ENCODE measurements at places on chromosomes 2 and 18.

- DNase-seq: no peak
Observed at GRCh38 chr18:25256439-25256838, 95.5 kb downstream of the ZNF521 start.

- DNase-seq: no peak
Observed at GRCh38 chr2:108776475-108776874, 10.1 kb upstream of the CCDC138 start.

DNA sequence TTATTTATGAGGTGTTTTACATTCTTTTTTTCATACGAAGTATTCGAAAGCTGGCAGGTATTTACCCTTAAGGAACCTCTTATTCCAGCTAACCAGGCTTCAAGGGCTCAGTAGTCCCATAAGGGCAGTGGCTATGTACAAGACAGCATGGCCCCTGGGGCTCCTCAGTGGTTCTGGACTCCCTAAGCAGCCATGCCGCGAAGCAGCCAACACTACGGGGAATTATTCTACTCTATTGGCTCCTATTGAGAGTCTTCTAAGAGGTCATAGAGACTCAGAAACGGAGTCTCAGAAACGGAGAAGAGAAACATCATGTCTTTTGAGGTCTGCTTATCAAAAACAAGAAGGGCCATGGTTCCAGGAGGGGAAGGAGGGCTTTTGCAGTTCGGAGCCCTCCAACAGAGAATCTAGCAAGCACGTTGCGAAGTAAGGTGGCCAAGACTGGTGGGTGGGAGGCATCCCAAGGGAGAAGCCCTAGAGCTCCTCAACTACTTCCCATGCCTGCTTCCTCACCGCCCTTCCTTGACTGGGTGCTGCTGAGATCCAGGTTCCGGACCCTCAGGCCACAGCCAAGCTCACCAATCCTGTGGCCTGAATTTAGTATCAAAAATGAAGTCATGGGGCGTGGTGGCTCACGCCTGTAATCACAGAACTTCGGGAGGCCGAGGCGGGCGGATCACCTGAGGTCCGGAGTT, 109.7 kb downstream of the INO80D start:
- DNase-seq: no peak

- no peak for DNase-seq
Observed at GRCh38 chr2:29528891-29529520, 392.4 kb downstream of the ALK start.

DNA sequence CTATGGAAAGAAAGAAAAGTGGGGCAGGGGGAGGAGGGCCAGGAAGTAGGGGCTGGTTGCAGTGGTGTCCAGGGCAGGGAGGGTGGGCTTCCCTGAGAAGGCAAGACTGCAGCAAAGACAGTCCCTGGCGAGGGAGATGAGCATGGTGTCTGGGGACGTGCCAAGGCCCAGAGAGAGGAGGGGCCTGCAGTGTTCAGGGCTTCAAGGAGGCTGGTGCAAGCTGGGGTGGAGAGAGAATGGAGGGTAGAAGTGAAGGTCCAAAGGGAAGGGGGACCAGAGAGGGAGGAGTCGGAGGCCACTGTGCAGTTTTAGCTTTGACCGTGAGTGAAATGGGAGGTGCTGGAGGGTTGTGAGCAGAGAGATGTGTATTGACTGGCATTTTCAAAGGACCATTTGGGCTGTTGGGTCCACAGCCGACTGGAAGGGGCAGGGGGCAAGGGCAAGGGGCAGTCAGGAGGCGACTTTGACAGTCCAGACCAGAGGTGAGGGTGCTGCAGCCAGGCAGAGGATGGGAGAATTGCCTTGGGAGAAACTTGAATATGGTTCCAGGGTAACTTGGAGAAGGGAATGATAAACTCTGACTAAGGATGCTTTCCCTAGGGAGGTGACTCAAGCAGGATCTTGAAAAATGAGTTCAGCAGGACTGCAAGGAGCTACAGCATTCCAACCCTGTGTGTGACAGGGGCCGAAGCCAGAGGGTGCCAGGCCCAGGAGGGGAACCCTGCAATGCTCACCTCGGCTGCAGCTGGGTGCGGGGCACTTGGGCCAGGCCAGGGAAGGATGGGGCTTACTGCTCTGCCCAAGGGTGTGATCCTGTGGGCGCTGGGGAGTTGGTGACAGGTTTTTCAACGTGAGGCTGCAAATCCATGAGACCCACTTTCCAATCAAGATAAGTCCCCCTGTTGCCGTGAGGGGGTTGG, 177.1 kb upstream of the HAAO start:
- DNase-seq: no peak

DNA sequence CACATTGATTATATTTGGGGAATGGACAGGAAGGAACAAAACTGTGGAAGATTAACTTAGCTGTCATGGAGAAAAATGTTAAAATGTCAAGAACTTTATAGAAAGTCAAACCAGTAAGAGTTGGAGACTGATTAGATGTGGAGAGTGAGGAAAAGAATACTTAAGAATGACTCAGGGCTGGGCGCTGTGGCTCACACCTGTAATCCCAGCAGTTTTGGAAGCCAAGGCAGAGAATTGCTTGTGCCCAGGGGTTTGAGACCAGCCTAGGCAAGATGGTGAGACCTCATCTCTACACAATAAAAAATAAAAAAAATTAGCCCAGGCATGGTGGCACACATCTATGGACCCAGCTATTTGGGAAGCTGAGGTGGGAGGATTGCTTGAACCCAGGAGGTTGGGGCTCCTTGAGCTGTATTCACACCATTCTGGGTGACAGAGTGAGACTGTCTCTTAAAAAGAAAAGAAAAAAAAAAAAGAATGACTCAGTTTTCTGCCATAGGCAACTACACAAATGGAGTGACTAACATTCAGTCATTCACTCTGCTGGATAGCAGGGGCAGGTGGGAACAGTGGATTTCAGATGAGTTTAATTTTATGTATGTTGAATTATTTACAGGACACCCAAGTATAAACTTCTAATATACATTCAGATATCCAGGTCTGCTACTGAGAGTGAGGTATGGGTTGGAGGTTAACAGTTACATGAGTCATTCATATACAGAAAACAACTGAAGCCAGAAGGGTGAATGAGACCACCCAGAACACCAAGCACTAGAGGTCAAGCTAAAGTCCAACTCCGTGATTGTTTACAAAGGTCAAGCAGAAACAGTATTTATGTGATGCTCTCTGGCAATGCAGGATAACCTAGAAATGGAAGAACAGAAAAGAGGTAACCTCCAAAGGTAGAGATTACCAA, 33.9 kb downstream of the ORC2 start:
- no peak for DNase-seq

DNA sequence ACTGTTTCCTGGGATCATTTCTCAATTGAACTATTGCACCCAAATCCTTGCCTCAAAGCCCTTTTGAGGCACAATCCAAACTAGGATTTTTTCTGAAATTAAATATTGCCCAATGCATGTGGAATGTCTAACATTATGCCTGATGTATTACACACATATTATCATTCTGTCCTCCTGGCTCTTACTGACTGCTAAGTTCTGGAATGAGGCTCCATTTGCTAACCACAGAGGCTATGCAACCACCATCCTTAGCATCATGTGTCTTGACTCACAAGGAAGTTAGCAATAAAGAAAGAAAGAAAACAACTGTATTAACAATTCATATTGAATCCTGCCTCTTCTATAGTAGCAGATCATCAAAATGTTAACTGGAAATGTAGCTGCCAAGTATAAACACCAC, 1142.7 kb downstream of the CNTNAP5 start:
- DNase-seq: no peak

GRCh38 chr2:9060819-9061218, 57.3 kb upstream of the MBOAT2 start:
- DNase-seq: no peak

DNA sequence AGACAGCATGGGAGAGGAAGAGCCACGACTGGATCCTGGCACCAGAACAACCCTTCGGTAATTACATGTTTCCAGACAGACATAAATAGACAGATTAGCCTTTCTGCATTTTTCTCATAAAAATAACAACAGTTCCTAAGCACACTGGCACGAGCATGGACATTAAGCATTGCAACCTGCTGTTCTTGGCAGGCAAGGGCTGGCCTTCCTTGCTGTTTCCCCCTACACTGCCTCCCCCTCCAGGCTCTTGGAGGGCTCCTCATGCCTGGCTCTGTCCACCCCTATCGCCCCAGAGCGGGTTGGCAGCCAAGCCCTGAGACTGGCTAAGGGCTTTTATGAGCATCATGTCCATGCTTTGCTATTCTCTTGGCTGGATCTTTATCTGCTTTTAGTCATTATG, 89.6 kb downstream of the TTC32 start:
- DNase-seq: no peak

DNA sequence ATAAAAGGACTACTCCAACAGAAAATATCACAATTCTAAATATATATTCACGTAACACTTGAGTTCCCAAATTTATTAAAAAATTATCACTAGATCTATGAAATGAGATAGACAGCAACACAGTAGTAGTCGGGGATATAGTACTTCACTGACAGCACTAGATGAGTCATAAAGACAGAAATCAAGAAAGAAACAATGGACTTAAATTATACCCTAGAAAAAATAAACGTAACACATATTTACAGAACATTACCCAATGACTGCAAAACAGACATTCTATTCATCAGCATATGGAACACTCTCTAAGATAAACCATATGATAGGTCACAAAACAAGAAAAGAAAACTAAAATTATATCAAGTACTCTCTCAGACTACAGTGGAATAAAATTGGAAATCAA, 429.4 kb downstream of the MBD2 start:
- no peak for DNase-seq

- DNase-seq: no peak
Observed at GRCh38 chr18:36676629-36677028, 152.2 kb downstream of the TPGS2 start.

DNA sequence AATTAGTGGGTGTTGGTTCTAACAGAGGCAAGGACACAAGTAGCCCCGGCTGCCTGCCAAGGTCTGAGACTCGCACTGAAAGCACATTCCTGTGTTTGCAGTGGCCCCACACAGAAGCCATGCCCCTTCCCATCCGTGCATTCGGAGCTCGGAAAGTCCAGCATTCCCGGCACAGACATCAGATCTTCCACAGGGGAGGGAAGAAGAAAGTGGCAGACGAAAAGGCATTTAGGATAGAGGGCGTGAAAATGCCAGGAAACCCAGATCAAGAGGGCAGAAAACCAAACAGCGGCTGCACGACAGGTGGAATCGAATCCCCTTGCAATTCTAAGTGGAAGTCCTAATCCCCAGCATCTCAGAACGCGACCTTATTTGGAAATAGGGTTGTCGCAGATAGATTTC, 105.5 kb upstream of the ASB18 start:
- no peak for DNase-seq

GRCh38 chr2:160695402-160696086, 201.9 kb upstream of the RBMS1 start:
- DNase-seq: no peak

GRCh38 chr18:55353806-55354205, 234.2 kb downstream of the TCF4 start:
- no peak for DNase-seq

GRCh38 chr2:190534310-190535120, at the start of gene NEMP2:
NEMP2 (minus strand) TSS chr2:190534722; CDS start chr2:190534655, 67 bp downstream.
- DNase-seq: peak; percentile 84

- no peak for DNase-seq
Observed at GRCh38 chr2:189095101-189095500, 84.5 kb downstream of the COL5A2 start.

DNA sequence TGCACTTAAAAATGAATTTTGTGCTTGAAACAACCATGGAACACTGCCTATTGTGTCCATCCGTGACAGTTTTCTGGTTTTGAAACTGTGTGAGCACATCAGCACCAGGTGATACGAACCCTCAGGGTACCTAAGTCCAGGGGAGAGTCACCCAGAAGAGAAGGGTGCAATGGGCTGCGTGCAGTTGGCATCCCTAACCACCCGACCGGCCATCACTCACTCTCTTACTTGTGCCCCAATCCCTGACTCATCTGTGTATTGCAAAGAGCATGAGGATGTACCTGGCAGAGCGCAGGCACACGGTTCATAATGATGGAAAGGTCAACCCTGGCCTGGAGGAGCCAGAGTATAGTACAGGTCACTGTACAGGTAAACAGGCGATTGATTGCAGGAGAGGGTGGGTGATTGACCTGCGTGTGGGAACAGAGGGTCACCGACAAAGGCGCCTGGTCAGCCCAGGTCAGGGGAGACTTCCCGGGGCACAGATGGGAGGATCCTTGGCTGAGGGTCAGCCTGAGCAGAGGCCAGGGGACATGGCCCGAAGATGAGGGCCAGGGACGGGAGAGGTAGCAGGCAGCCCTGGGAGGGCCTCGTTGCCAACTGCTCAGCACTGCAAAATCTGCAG, 160.3 kb downstream of the SEPTIN10 start:
- DNase-seq: no peak

GRCh38 chr2:1586251-1586922, 157.9 kb downstream of the PXDN start:
- DNase-seq: no peak

DNA sequence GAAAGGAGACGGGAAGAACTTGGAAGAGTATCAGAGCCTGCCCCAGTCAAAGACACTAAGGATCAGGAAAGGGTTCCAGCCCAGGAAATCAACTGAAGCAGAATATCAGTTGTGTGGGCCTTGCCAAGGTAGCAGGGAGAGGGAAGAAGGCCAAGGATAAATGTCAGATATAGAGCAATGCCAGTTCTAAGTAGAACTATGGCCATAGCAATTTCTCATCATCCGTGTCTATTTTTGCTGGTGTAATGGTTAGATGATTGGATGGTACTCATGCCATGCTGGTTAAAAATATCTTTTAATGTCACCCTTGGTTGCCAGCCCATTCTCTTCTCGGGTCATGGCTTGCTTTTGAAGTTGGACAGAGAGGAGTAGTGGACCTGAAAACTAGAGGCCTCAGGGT, 41.9 kb downstream of the MAIP1 start:
- DNase-seq: no peak
